ENCODE measurements at places on chromosomes 13 and 19. TPM values are rescaled to one million over a fixed set of nuclear protein-coding genes. Genes with fewer than 3 reads are reported as not detected.

The SYT3 gene
- not detected for total RNA-seq

The SERPINE3 gene
- not detected for total RNA-seq

The ADGRE1 gene
- total RNA-seq, result 0.17 TPM

The TEKTIP1 gene
- 4.1 TPM for total RNA-seq

The KLHL1 gene
- not detected for total RNA-seq

The SNRPA gene
- 19.1 TPM for total RNA-seq

The GRIK5 gene
- total RNA-seq, result not detected

The ZNF615 gene
- total RNA-seq, result 12.2 TPM

The ZNF560 gene
- total RNA-seq, result not detected

The PRTN3 gene
- total RNA-seq, result not detected

The IZUMO4 gene
- 2.3 TPM for total RNA-seq

The CASP14 gene
- not detected for total RNA-seq

The ZNF581 gene
- 6.4 TPM for total RNA-seq

The HIPK4 gene
- total RNA-seq, result 0.34 TPM

The LILRA6 gene
- total RNA-seq, result 18.7 TPM

The ZNF222 gene
- total RNA-seq, result 2.2 TPM

All from subcutaneous adipose tissue (tissue), 4 donors.